ENCODE measurements at places on chromosomes 16 and 17. TPM values are rescaled to one million over a fixed set of nuclear protein-coding genes. Genes with fewer than 3 reads are reported as not detected.

DNA sequence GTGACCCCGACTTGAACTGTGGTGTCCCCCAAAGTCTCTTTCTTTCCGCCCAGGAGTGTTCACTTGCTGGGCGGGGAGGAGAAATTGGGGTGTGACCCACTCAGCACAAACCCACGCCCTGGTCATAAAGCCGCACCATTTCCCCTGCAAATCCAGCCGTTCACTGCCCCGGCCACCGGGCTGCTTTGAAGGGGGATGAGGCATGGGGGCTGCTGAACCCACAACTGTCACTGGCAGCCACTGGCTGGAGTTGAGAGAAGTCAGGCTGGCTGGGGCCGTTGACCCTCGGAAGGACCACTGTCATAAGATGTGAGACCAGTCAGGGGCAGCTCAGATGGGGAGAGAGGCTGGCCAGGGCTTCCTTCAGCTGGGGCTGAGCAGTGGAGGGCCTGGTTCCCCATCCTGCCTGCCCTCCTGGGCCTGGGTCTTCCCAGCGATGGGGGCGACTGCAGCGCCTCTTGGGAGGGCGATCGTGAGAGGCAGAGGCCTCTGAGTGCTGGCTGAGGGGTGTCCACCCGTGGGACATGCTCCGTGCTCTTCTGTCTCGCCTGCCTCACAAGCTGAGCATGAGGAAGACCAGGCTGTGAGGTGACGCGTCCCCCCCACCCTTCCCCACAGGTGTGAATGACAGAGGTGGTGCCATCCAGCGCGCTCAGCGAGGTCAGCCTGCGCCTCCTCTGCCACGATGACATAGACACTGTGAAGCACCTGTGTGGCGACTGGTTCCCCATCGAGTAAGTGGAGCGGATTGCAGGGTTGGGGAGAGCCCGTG, 19.5 kb downstream of the C16orf90 start:
- DNase-seq, result no peak

GRCh38 chr16:78993346-78993745, 607.2 kb downstream of the MAF start:
- no peak for DNase-seq

DNA sequence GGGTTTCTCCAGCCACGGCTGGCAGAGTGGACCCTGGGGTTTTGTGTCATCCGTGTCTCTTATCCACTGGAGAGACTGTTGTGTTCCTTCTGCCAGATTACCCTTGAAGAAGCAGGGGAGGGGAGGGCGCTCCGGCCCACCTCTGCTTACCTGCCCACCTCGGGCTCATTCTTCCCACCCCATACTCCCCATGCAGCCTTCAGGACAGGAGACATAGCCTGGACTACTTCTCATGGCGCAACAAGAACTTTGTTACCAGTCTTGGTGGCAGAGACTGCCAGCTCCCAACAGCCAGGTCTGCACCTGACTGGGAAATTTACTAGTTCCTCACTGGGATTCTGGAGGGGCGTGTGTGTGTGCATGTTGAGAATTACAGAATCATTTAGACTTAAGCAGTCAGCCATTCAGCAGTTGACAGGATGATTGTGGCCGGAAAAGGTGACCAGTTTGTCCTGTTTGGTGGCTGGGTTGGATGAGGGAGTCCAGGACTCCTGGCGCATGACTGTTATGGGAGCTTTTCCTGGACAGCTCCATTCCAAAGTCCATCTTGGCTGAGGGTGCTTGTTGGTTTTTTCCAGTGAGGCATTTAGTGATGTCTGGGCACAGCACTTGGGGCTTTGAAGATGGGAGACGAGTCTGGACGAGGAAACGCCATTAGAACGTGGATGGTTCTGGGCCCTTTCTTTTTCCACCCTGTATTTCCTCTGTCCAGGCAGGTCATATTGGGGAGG, 8.7 kb downstream of the GSE1 start:
- DNase-seq, result no peak

- no peak for DNase-seq
These were observed 615.6 kb downstream of the MAF start for GRCh38 chr16:78984887-78985464.

- no peak for DNase-seq
These were observed 14.9 kb downstream of the JUP start for GRCh38 chr17:41771389-41772206.

- no peak for DNase-seq
These were observed 606.7 kb upstream of the EEF2KMT start for GRCh38 chr16:5704271-5704670.

DNA sequence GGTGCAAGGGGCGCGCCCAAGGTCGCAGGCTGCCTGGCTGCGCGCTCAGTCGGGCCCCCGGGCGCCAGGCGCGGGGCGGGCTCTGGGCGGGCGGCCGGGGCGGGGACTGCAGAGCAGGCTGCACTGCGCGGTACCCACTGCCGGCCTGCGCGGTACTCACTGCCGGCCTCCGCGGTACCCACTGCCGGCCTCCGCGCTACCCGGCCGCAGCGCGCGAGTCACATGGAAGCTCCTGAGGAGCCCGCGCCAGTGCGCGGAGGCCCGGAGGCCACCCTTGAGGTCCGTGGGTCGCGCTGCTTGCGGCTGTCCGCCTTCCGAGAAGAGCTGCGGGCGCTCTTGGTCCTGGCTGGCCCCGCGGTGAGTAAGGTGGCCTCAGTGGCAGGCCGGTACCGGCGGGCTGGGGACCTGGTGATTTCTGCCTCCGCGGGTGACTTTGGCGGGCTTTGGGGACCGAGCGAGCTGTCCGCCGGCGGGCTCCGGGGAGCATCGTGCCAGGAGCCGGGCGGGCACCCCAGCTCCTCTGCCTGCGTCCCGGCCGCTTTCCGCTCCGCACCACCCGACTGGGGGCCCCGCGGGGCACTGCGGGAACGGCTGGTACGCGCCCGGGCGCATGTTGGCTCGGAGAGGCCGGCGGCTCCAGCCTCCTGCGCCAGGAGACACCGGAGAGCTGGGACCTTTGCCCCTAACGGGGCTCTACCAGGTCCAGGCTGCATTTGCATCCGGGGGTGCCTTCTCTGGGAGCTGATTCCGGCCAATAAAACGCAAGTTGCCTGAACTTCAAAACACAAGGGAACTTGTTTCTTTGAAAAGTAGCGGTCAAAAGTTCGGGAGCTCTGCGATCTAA, at the start of gene SLC47A1:
Gene SLC47A1, plus strand, starts transcription at position 137 of the 844 bp plus-strand sequence. Its CDS starts 86 bp downstream, at position 223.
- peak; percentile 27 for DNase-seq

GRCh38 chr17:16906680-16907079, 65.2 kb downstream of the TNFRSF13B start:
- DNase-seq, result no peak

GRCh38 chr17:13204607-13205237, 186.9 kb upstream of the ELAC2 start:
- no peak for DNase-seq

- DNase-seq, result no peak
These were observed 1.1 kb downstream of the CD79B start for GRCh38 chr17:63930951-63931575.

DNA sequence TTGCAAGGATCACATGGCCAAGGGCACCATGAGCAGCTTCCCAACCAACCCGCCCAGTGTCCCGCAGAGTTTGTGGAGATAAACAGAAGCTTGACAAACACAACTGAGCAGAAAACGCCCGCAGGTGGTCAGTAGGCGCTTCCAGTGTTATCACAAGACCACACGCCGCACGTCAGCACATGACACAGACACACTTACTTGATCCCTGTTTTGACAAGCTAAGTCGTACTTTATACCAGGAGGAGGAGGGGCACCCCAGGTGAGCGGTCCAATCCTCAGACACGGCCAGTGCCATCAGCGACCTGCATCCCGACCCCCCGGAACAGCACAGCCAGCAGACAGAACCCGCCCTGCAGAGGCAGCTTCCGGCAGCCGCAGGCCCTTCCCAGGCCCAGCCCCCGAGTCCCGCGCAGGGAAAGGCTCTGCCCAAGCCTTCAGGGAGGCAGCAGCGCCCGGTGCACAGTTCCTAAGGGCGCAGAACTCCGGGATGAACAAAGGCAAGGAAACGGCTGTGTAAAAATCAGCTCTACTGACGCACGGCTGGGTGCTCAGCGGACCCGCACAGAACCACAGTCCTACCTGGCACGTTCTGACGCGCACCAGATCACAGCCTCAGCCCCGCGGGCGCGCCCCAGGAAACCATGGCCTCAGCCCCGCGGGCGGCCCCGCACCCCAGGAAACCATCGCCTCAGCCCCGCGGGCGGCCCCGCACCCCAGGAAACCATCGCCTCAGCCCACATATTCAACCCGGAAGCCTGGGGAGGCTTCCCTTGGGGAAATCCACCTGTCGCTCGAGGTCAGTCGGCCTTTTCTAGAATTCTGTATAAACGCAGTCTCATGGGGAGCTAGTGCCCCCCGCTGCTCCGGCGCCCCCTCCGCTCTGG, 27.8 kb downstream of the AXIN1 start:
- DNase-seq, result no peak

GRCh38 chr16:88016964-88017363, 65.7 kb downstream of the BANP start:
- DNase-seq, result no peak

- DNase-seq, result peak; percentile 79
These were observed 16.9 kb downstream of the GRIN2C start for GRCh38 chr17:74842599-74843351.

GRCh38 chr17:77774182-77774581, 184.3 kb upstream of the TNRC6C start:
- no peak for DNase-seq

GRCh38 chr17:19341641-19342610, 20.6 kb downstream of the B9D1 start:
- peak; percentile 63 for DNase-seq

DNA sequence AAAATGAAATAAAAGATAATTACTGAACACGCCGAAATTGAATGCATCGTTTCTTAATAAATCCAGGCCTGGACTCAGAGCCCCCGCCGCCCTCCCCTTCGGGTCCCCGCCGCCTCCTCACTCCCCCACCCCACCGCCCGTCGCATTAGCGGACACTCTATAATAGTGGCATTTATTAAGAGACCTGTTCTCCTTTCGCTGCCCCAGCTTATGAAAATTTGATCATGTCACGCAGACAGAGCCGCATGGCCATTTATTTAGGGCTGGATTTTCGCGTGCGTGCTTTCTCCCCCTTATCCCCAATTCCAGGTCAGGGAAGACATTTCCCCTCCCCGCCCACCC, 6.3 kb upstream of the HOXB2 start:
- DNase-seq, result no peak

- no peak for DNase-seq
These were observed 5.8 kb upstream of the RAB37 start for GRCh38 chr17:74731347-74731605.

- DNase-seq, result no peak
These were observed 16.0 kb downstream of the MMD start for GRCh38 chr17:55405600-55405999.

Gene KRT12
- not detected for total RNA-seq

Gene CYBA
- total RNA-seq, result 174 TPM

Gene KRTAP2-3
- not detected for total RNA-seq

Gene CRHR1
- total RNA-seq, result 0.86 TPM

Gene SMIM36
- total RNA-seq, result not detected

Gene CCT6B
- total RNA-seq, result 5.6 TPM

Gene INO80E
- total RNA-seq, result 83.7 TPM

Gene ADAD2
- total RNA-seq, result not detected

Gene TP53TG3F
- total RNA-seq, result not detected

Gene TK1
- total RNA-seq, result 21.1 TPM

Gene CD300A
- total RNA-seq, result 2.7 TPM

Data from cardiac muscle cell (in vitro differentiated cells and primary cell).